ENCODE measurements at places on chromosomes 7 and 10. TPM values are rescaled to one million over a fixed set of nuclear protein-coding genes. Genes with fewer than 3 reads are reported as not detected.

Gene PIK3AP1
- total RNA-seq, result 383 TPM

Gene TASOR2
- total RNA-seq, result 118 TPM

Gene STK17A
- 61.7 TPM for total RNA-seq

Gene VIPR2
- total RNA-seq, result 0.45 TPM

Gene GNAT3
- total RNA-seq, result not detected

GRCh38 chr7:8871716-8872115 is 438.3 kb downstream of the NXPH1 start:
- H3K27me3 ChIP-seq, result no peaks in the 10 kb centered on the region
- no peaks in the 10 kb centered on the region for H3K4me1 ChIP-seq
- H3K4me3 ChIP-seq, result no peak overlapping the region
- no peaks in the 10 kb centered on the region for H3K36me3 ChIP-seq

DNA sequence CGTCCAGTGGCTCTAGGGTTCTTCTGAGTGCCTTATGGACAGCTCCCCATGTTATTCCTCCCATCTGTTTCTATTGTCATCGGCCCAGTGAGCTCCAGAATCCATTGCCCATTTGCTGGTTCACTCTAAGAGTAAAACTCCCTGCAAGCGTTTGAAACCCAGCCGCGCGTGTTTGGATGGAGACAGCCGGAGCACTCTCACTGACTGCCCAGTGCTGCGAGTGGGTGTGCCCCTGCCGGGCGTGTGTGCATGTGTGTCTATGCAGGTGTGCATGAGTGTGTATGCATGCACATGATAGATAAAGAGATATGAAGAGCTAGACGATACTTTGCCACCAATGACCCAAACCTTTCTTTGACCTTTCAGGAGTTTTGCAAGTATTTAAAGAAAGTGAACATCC is 347.2 kb upstream of the MKI67 start:
- no peak overlapping the region for H3K4me3 ChIP-seq
- DNase-seq, result no peak
- H3K27ac ChIP-seq, result no peak overlapping the region
- H3K27me3 ChIP-seq, result no peaks in the 10 kb centered on the region
- no peaks in the 10 kb centered on the region for H3K4me1 ChIP-seq
